ENCODE measurements at places on chromosomes 4 and X.

- DNase-seq = peak; percentile 14
Observed at GRCh38 chrX:102651242-102652011, at the start of gene GPRASP1. GPRASP1 (plus strand) TSS chrX:102651483; CDS start chrX:102653914, 2,431 bp downstream.

GRCh38 chrX:68660746-68661145 is 13.3 kb downstream of the STARD8 start:
- DNase-seq = no peak

DNA sequence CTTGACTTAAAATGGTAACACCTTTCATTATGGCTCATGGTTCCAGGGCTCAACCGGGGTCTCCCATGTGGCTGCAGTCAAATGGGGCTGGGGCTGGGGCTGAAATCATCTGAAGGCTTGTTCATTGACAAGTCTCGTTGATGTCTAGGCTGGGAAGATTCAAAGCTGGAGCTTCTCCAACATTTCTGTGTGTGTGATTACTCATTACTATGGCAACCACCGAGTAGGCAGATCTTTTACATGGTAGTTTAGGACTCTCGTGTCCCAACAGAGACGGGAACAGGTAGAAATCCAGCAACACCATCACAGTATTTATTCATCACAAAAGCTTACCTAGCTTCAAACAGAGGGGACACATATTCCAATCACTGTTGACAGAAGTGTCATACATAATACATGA is 7.8 kb downstream of the YTHDC1 start:
- no peak for DNase-seq

DNA sequence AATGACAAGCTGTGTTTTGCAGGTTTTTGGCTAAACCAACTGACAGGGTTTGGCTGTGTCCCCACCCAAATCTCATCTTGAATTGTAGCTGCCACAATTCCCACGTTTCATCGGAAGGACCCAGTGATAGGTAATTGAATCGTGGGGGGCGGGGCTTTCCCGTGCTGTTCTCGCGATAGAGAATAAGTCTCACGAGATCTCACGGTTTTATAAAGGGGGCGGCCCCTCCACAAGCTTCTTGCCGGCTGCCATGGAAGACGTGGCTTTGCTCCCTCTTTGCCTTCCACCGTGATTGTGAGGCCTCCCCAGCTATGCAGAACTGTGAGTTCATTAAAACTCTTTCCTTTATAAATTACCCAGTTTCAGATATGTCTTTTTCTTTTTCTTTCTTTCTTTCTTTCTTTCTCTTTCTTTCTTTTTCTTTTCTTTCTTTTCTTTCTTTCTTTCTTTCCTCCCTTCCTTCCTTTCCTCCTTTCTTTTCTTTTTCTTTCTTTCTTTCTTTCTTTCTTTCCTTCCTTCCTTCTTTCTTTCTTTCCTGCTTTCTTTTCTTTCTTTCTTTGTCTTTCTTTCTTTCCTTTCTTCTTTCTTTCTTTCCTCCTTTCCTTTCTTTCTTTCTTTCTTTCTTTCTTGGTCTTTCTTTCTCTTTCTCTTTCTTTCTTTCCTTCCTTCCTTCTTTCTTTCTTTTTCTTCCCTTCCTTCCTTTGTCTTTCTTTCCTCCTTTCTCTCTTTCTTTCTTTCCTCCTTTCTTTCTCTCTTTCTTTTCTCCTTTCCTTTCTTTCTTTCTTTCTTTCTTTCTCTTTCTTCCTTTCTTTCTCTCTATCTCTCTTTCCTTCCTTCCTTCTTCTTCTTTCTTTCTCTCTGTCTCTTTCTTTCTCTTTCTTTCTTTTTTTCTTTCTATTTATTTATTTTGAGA is 54.8 kb downstream of the SHOX start:
- no peak for DNase-seq

DNA sequence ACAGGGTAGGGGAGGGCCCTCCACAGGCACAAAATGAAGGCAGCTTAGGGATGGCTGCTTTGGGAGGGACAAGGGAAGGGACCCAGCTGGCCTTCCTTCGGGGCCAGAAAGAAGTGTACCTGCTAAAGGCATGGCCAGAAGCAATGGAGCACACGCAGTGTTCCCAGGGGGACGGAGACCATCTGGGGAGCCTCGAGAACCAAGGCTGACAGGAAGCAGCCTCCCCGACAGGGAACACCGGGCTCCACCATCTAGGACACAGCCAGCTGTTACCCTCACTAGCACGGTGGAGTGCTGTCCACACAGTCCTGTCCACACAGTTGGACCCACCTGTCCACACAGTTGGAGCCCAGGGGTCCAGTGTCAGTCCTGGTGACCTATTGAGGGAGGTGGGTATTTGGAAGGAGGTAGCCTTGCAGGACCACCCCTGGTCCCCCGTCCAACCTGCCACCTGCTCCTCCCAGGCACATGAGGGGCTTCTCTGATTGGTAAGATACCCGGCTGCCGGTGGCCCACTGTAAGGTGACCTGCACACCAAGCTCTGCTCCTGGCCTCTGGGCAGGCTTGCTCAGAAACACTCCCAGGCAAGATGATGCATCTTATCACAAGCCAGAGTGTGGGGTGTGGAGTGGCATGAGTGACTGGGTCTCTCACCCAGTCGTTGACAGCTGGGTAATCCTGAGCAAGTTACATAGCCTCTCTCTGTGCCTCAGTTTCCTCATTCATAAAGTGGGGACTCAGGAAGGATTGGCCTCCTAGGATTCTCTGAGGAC is 20.5 kb upstream of the AFAP1 start:
- DNase-seq = no peak

- DNase-seq = no peak
Observed at GRCh38 chr4:24105327-24106038, 215.6 kb upstream of the PPARGC1A start.

- no peak for DNase-seq
Observed at GRCh38 chrX:96540111-96540631, 144.5 kb upstream of the DIAPH2 start.

DNA sequence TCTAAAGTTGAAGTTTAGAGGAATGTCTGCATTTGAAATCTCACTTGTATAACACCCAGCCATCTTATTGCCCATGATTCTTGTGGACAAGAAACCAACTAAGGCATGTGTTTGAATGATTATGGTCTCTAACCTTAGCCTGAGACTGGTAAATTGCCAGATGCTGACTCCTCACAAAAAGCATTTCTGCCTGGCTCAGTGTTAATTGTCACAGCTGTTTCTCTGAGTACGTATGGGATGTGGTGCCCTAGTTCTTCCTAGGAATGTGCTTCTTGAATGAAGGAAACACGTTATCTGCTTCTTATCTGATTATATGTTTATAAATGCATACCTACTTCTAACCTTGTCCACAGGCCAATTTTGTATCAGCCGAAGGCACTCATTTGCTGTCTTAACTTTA is 63.1 kb upstream of the NDP start:
- no peak for DNase-seq

DNA sequence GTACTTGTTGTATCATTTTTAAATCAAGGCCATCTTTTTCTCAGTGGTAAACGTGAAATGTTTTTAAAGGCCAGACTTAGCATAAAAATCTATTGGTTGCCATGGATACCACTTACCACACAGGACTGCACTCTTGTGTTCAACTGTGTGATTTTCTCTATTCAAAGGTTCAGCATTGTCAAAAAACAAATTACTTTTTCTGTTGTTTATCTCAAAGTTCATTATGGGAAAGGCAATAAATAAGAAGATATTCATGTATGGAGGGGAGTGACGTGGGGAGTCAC is 231.0 kb upstream of the GATB start:
- no peak for DNase-seq

Measured in suppressor macrophage treated with lipopolysaccharide for 4 hours (primary cell).